Small intestine (tissue), 16 donors: ENCODE measurements at places on chromosomes 12 and 14. TPM values are rescaled to one million over a fixed set of nuclear protein-coding genes. Genes with fewer than 3 reads are reported as not detected.

Gene TMEM30B
- 33.6 TPM for polyA plus RNA-seq

Gene FOXA1
- polyA plus RNA-seq = 10.9 TPM

Gene PPP4R4
- polyA plus RNA-seq = not detected

Gene LRRC9
- polyA plus RNA-seq = 0.32 TPM

Gene BCL11B
- 0.54 TPM for polyA plus RNA-seq

Gene STXBP6
- polyA plus RNA-seq = 24.9 TPM

Gene SHMT2
- 67.9 TPM for polyA plus RNA-seq

Gene DPY19L2
- 8.0 TPM for polyA plus RNA-seq

Gene ASB2
- polyA plus RNA-seq = 4.6 TPM

Gene GSG1
- 4.6 TPM for polyA plus RNA-seq

Gene RAPGEF3
- polyA plus RNA-seq = 5.9 TPM

Gene SYT1
- not detected for polyA plus RNA-seq

Gene ZC2HC1C
- polyA plus RNA-seq = 3.5 TPM

DNA sequence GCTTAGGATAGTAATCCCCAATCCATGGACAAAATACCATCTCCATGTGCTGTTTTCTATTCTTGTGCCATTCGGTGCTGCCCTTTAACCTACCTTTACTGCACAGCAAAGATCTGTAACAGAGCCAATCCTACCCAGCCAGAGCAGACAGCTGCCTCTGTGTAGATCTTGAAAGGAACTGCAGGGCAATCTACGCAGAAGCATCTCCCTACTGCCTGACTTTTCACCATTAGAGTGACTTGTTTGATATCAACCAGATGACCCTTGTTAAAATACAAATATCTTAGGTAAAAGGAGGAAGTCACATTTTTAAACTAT is 33.9 kb upstream of the PPM1A start:
- DNase-seq = peak; percentile 77

GRCh38 chr14:67882986-67883555 is 63.5 kb downstream of the RAD51B start:
- DNase-seq = no peak

DNA sequence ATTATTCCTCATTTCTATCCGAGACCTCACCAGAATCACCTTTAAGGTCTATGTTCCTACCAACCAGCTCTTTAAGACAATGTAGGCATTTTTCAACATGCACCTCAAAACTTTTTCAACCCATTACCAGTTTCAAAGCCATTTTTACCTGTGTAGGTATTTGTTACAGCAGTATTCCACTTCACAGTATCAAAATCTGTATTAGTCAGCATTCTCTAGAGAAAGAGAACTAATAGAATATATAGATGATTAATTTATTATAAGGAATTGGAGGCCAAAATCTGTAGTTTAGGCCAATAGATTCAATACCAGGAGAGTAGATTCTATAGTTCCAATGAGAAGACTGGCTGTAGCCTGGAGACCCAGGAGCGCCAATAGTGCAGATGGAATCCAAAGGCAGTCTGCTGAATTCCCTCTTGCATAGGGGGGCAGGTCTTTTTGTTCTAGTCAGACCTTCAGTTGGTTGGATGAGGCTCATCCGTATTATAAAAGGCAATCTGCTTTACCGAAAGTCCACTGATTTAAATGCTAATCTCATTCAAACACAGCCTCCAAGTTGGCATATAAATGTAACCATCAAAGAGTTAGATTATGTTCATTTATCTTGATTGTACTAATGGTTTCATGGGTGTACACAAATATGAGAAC is 151.6 kb upstream of the SYT1 start:
- no peak for DNase-seq

GRCh38 chr12:87163122-87163521 is 866.1 kb downstream of the C12orf50 start:
- DNase-seq = no peak

DNA sequence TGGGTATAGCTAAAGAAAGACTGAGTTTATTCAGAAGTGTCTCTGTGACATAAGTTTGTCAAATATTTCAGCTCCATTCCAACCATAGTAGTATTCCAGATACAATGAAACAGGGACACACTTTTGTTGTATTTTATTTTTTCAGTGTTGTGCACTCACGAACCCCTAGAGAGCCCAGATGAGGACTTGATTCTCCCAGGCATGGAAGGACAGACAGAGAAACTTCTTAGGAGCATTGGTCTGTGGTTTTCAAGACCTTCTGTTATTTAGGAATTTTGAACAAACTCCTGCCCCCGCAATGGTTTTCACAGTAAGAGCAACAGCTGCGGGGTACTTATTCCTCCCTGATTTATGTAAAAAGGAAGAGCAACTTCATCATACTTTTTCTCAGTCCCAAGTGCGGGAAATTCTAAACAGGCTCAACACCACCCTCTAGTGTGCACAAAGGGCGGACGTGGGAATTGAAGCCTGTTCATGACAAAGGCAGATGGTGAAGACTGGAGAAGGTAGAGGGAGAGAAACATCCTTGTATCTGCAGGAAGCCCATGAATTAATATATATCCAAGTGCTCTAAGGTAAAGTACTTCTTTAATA is 147.6 kb downstream of the PAH start:
- peak; percentile 45 for DNase-seq

- DNase-seq = no peak
Observed at GRCh38 chr12:67991158-67991557, 1.9 kb downstream of the IFNG-AS1 start.

- DNase-seq = no peak
Observed at GRCh38 chr14:73814153-73814552, 37.5 kb upstream of the PTGR2 start.

DNA sequence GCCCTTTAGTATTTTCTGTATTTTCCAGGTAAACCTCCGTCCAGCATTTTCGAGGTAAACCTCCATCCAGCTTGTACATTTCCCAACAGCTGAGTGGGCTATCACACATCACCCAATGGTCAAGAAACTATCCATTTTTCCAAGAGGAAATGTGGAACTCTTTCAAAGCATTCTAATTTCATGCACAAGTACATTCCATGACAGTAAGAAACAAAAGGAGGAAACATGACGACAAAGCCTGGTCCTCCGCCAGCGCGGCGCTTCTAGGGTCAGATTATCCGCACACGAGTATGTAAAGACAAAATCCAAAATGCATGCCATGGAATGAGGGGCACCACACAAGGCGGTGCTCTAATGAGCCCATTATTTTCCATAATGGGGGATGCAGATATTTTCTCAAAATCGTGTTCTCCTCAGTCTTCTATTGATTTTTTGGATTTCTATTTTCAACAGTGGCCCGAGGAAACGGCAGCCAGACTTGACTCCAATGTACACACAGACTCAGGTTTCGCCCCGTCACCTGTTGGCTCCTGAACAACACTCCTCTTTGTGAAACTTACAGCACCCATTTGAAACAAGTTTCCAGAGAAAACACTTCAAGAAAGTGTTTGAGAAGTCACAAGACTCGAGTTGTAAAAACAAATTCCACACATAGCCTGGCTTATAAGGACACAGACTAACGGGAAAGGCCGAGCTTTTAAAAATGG is 107.4 kb downstream of the PRICKLE1 start:
- no peak for DNase-seq

- no peak for DNase-seq
Observed at GRCh38 chr12:78167510-78167909, 336.8 kb downstream of the NAV3 start.

GRCh38 chr12:31822761-31823160 is 93.9 kb upstream of the AMN1 start:
- no peak for DNase-seq

DNA sequence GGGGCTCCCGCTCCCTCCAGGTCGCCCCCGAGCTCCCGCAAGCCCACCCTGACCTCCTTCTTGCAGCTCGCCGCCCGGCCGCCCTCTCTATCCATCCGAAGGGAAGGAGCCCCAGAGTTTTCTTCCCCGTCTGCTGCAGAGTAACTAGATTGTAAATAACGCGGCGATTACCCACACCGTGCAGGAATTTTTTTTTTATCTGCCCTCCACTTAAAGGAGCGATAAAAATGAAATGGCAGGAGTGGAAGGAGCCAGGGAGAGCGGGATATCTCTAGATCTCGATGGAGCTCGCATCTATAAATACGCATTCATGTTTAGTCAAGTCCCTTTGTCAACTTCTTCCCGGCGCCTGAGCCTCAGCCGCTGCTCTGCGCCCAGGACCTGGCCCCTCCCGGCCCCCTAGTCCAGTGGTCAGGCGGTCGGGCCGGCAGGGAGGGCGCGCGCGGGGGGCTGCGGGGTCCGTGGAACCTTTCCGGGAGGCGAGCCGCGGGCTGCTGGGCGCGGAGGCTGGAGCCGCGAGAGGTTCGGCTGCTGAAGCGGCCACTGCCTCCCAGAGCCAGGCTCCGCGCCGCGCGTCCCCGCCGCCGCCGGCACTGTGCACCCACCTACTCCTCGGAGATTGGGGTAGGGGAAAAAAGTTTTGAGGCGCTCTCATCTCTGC is 386.0 kb downstream of the BCAT1 start:
- DNase-seq = no peak

- DNase-seq = no peak
Observed at GRCh38 chr14:85867450-85867849, 337.5 kb downstream of the FLRT2 start.

DNA sequence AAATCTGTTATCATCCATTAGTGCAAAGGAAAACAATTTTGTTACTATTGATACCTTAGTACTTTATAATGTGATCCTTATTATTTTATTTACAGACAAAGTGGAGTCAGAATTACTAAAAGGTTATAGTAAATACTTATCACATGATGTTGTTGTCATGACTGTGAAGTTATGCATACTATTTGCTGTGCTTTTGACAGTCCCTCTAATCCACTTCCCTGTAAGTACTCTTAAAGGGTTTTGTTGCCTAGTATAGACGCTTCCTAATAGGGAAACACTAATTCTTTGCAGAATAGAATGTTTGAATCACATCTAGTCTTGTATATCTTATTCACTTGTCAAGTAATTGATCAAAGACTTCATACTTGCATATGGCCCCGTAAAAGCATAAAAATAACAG is 69.4 kb downstream of the SLC38A6 start:
- DNase-seq = no peak

DNA sequence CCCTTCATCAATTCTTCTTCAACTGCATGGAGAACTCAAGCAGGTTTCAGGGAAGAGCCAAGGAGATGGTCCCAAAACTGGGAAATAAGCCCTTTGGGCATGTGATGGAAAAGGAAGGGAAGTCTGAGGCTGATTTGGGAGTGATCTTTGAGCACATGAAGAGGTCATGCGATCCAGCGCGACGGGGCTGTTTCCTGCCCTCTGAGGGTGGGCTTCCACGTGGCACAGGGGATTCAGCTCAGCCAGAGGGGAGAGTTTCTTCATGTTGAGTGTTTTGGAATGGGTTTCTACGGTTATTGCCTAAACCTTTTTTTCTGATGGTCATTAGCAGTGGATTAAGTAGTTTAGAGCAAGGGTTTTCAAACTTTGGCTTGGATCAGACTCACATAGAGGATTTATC is 30.2 kb downstream of the GPR68 start:
- no peak for DNase-seq

DNA sequence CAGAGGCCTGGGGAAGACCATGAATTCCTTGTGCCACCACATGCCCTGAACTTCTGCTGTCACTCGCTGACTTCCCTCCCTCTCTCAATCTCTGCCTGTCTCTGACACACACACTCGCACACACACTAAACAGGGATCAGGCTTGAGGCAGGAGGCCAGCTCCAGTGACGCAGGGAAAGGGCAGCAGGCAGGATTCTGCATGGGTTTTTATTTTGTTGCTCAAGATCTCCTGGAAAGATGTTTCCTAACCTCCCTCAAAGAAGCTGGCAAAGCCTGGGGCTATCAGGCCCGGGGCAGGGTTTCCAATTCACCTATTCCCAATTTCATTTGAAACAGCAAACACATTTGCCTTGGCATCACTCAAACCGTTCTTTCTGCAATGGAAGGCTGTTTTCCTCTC is 27.7 kb upstream of the PEX5 start:
- DNase-seq = no peak

GRCh38 chr12:118409834-118410233 is 33.5 kb downstream of the SUDS3 start:
- DNase-seq = peak; percentile 13
